Type B pancreatic cell (in vitro differentiated cells): ENCODE measurements at places on chromosomes 7 and 10. TPM values are rescaled to one million over a fixed set of nuclear protein-coding genes. Genes with fewer than 3 reads are reported as not detected.

Gene CTAGE15
- 0.17 and 1.6 TPM in 2 replicates for total RNA-seq

Gene FAM25A
- not detected in 2 replicates for total RNA-seq

Gene ZNF853
- 5.0 and 9.2 TPM in 2 replicates for total RNA-seq

Gene GTPBP10
- total RNA-seq = 22.7 and 22.9 TPM in 2 replicates

- peaks cover 2% of the 10 kb centered on the region for H3K4me1 ChIP-seq
- peaks cover 11% of the 10 kb centered on the region for H3K36me3 ChIP-seq
- H3K27me3 ChIP-seq = no peaks in the 10 kb centered on the region
- no peak overlapping the region for H3K27ac ChIP-seq
These were observed 130.5 kb downstream of the CDK14 start for GRCh38 chr7:90726623-90727022.

- H3K4me1 ChIP-seq = peaks cover 24% of the 10 kb centered on the region
- H3K36me3 ChIP-seq = no peaks in the 10 kb centered on the region
- H3K27me3 ChIP-seq = no peaks in the 10 kb centered on the region
- H3K27ac ChIP-seq = peak overlapping the region; percentile 20
- H3K4me3 ChIP-seq = peak overlapping the region; percentile 71
- no peak for DNase-seq
These were observed 278.6 kb upstream of the HABP2 start for GRCh38 chr10:113274176-113274829.

DNA sequence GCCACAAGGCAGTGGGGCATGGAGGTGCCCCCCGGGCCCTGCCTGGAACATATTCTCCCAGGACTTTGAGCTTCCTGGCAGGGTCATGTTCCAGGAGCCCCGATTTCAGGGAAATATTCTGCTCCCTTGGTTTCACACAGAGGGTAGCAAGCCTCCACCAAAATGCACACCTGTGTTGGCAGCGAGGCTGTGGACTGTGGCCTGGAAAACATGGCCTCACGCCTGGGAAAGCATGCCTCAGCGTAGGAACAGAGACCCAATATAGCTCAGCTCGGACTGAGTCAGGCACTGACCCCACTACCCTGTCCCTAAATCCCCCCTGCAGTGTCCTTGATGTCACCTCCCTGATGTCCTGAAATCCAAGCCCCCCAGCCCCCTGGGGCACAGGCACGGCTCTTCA, 92.0 kb downstream of the KCNMA1 start:
- no peak overlapping the region for H3K27ac ChIP-seq
- no peak for DNase-seq
- no peaks in the 10 kb centered on the region for H3K4me1 ChIP-seq
- H3K27me3 ChIP-seq = no peaks in the 10 kb centered on the region
- H3K4me3 ChIP-seq = no peak overlapping the region

GRCh38 chr7:26854876-26855855, 9.2 kb downstream of the SKAP2 start:
- DNase-seq = no peak
- peak overlapping the region; percentile 55 for H3K27ac ChIP-seq
- peaks cover 40% of the 10 kb centered on the region for H3K4me1 ChIP-seq
- peaks cover 13% of the 10 kb centered on the region for H3K36me3 ChIP-seq

DNA sequence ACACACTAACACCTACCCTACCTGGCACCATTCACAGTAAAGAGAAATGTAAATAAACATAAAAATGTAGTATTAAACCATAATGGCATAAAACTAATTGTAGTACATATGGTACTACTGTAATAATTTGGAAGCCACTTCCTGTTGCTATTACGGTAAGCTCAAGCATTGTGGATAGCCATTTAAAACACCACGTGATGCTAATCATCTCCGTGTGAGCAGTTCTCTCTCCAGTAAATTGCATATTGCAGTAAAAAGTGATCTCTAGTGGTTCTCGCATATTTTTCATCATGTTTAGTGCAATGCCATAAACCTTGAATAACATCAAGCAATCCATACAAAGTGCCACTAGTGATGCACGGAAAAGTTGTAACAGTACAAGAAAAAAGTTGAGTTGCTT, 75.4 kb downstream of the CFTR start:
- H3K27me3 ChIP-seq = no peaks in the 10 kb centered on the region
- no peaks in the 10 kb centered on the region for H3K36me3 ChIP-seq
- H3K4me1 ChIP-seq = no peaks in the 10 kb centered on the region
- H3K27ac ChIP-seq = no peak overlapping the region
- DNase-seq = no peak
- H3K4me3 ChIP-seq = no peak overlapping the region

DNA sequence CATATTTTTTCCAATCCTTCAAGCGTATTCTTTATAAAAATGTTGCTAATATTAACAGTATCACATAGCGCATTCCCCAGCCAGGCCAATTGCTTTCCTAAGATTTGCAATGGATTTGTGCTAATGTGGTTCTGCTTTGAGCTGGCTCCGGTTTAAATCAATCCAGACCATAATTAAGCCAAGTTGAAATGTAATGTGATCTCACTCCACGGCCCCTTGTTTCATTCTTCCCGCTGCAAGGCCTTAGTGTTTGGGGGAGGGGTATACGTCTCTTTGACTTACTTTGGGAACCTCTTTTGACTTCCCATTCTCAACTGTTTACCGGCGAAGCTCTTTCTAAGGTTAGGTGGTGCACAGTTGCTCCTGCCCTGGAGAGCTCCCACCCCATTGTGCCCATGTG, 86.4 kb downstream of the PRPF18 start:
- peaks cover 51% of the 10 kb centered on the region for H3K36me3 ChIP-seq
- H3K4me1 ChIP-seq = peaks cover 52% of the 10 kb centered on the region
- no peak for DNase-seq
- peak overlapping the region; percentile 65 for H3K27ac ChIP-seq
- peak overlapping the region; percentile 73 for H3K4me3 ChIP-seq

DNA sequence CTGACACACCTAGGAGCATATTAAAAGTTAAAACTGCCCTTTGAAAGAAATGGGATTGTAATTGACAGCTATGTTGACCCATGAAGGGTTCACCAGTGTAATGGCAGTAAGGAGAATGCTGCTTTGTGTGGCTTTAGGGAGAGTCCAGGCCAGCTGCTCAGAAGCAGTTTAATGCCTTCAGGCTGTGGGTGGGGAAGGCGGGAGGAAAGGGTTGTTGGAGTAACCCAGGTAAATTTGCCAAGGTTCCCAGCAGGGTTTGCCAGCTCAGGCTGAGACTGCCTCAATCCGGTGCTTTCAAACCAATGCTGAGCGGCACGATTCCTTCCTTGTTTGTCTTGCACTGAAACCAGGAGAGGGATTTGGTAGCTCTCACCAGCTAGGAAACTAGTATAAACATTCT, 637.2 kb downstream of the INHBA start:
- no peak for DNase-seq
- H3K27ac ChIP-seq = no peak overlapping the region
- peaks cover 4% of the 10 kb centered on the region for H3K4me1 ChIP-seq
- no peak overlapping the region for H3K4me3 ChIP-seq
